ENCODE measurements at places on chromosomes 16 and 17.
A peak's percentile ranks its signal among the peaks of the same experiment; 100 is the strongest.

DNA sequence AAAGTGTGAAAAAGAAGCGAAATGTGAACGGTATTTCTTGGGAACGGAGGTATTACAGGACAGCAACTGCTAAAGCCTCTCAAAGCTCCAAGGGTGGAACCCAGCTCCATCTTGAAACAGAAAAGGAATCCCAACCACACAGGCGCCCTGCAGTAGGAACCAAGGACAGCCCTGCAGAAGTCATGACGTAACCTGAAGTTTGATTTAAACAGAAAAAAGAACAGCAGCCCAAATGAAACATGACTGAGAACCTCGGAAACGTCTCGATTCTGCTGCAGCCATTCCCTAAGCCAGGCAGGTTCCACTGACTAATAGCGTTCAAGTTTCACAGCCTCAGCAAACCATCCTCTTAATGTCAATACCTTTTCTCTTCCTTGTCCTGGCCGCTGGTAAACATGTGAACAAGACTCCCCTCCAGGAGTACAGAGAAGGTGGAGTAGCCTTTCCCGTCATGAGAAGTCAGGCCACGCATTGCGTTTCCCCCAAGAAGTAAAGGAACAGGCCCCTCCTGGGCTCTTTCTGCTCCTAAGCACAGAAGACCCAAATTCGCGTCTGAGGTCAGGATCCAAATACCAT lies 20.1 kb downstream of the SIAH1 start:
- no peak for DNase-seq

GRCh38 chr17:75249564-75249963 lies 11.8 kb downstream of the GGA3 start:
- peak; percentile 64 for DNase-seq

- DNase-seq, result peak; percentile 100
Measured at GRCh38 chr16:70251629-70252354, at the start of gene EXOSC6. TSS of gene EXOSC6 (minus strand) at chr16:70251940. CDS start at chr16:70251900, 40 bp downstream.

DNA sequence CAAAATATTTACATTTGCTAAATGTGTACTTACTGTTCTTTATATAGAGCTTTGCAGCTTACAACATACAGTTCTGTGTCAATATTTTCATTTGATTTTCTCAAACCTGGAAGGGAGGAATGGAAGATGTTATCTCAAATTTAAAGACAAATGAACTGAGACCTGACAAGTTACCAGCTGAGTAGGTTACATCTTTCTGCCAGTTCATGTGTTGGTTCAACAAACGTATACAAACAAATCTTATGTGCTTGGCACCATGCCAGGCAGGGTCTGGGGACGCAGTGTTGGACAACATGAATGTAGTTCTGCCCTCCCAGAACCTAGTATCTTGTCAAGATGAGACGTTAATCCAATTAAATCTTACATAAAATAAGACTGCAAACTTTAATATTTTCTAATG lies 507.5 kb upstream of the HSBP1 start:
- no peak for DNase-seq

DNA sequence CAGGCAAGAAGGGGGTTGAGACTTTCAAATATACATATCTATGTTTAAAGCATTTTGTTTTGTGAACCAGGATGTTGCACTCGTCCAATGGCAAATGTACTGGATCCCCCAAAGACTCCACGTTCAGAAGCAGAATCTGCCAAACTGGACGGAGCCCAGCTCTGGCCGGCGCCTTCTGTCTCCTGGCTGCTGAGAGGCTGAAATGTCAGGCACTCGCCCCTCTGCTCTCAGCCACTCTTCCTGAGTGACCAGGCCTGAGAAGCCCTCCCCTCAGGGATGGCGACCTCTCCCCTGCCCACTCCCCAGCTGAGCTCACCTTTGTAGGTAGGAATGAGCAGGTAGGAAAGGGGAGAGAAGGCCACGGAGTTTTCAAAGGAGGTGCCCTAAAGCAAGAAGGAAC lies 187.5 kb upstream of the FOXF1 start:
- no peak for DNase-seq

GRCh38 chr17:63523253-63523855 lies at the start of gene KCNH6:
TSS of gene KCNH6 (plus strand) at chr17:63523358. CDS start at chr17:63523414, 56 bp downstream.
- DNase-seq, result peak; percentile 76

DNA sequence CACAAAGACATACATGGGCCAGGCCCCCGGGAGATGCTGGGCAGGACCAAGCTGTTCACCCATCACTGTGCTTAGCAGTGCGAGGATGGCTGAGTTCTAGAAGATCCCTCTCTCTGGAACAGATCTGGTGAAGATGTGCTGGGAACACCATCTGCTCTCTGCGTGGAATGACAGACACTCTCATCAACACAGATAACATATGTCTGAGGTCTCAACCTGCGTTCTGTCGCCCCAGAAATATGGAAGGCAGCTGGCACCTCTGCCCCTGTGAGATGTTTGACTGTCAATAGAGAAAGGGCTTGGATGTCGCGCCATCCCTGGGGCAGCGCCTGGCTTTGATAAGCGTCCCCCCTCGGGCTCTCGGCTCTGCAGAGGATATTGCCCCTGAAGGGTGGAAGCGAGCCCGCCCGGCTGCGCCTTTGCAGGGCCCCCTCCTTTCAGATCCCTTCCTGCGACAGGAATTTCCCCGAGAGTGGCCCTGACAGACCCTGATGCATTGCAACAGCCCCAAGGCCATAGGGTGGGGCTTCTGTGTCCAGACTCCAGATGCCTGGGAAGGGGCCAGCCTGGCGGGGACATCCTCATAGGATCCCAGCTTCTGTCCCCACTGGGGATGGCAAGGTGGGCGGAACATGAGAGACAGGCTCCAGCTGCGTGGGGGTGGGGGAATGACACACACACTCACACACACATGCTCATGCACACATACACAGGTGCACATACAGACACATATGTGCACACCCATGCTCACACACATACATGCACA lies 86.9 kb upstream of the ZNF469 start:
- DNase-seq, result peak; percentile 35

- DNase-seq, result no peak
Measured at GRCh38 chr17:59666235-59666634, 41.0 kb downstream of the PTRH2 start.

DNA sequence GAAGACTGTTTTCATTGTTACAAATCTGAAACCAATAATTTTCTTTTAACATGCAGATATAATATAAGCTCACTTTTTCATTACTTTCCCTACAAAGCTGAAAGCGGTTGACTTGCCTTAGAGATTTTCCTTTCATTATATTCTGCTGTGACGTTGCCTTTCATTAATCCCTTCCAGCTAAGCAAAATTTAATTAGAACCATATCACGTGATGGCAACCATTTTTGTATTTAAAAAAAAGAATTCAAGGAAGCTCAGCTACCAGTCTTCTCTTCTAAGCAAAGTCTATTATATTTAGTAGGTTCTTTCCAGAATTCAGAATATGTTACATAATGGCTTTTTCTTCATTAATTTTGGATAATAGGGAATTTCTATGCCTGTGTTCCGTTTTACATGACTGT lies 186.5 kb downstream of the PRKCA start:
- no peak for DNase-seq

DNA sequence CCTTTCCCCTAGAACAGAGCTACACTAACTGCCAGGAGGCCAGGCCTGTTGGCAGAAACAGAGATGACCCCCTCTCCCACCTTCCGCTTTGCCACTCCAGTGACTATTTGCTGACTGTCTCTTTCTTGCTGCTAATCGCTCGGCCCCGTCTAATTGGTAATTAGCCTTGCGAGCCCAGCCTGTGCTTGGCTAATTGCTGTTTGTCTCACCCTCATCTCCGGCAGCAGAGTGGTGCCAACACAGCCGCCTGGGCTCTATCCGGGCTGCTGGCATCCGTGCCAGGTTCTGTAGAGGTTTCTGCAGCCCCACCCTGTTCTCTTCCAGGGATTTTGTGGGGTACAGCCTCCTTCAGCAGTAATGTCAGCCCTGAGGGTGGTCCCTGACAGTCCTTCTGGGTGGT lies 27.4 kb upstream of the PHB1 start:
- DNase-seq, result no peak
